ENCODE measurements at places on chromosomes 12 and 14. TPM values are rescaled to one million over a fixed set of nuclear protein-coding genes. Genes with fewer than 3 reads are reported as not detected.

SLC38A1 gene
- polyA plus RNA-seq, result 282 TPM

DPY19L2 gene
- 0.26 TPM for polyA plus RNA-seq

BMP4 gene
- not detected for polyA plus RNA-seq

HOXC12 gene
- not detected for polyA plus RNA-seq

OR4K17 gene
- not detected for polyA plus RNA-seq

FBLN5 gene
- polyA plus RNA-seq, result not detected

ISM2 gene
- polyA plus RNA-seq, result 0.57 TPM

RTL1 gene
- polyA plus RNA-seq, result not detected

SLC2A13 gene
- polyA plus RNA-seq, result 1.9 TPM

SAMD15 gene
- polyA plus RNA-seq, result not detected

PNMA1 gene
- polyA plus RNA-seq, result 15.3 TPM

ADAM21 gene
- not detected for polyA plus RNA-seq

THAP2 gene
- polyA plus RNA-seq, result 14.3 TPM

RHOJ gene
- polyA plus RNA-seq, result not detected

FZD10 gene
- not detected for polyA plus RNA-seq

UTP20 gene
- 5.5 TPM for polyA plus RNA-seq

KCNMB4 gene
- polyA plus RNA-seq, result 1.7 TPM

OTX2 gene
- not detected for polyA plus RNA-seq

TAS2R8 gene
- not detected for polyA plus RNA-seq

MYO1H gene
- not detected for polyA plus RNA-seq

RALGAPA1 gene
- 29.8 TPM for polyA plus RNA-seq

SLC38A4 gene
- not detected for polyA plus RNA-seq

TAS2R42 gene
- not detected for polyA plus RNA-seq

PNN gene
- polyA plus RNA-seq, result 26.1 TPM

POTEG gene
- polyA plus RNA-seq, result not detected

C12orf56 gene
- polyA plus RNA-seq, result not detected

LRFN5 gene
- not detected for polyA plus RNA-seq
